ENCODE measurements at places on chromosomes 7 and 10. TPM values are rescaled to one million over a fixed set of nuclear protein-coding genes. Genes with fewer than 3 reads are reported as not detected.

AKR1E2 gene
- 4.6 TPM for total RNA-seq

- peak; percentile 61 for DNase-seq
Measured at GRCh38 chr7:102122026-102122425, 164.6 kb upstream of the SH2B2 start.

GRCh38 chr7:116228241-116228640 lies 17.9 kb downstream of the TES start:
- DNase-seq: peak; percentile 64

DNA sequence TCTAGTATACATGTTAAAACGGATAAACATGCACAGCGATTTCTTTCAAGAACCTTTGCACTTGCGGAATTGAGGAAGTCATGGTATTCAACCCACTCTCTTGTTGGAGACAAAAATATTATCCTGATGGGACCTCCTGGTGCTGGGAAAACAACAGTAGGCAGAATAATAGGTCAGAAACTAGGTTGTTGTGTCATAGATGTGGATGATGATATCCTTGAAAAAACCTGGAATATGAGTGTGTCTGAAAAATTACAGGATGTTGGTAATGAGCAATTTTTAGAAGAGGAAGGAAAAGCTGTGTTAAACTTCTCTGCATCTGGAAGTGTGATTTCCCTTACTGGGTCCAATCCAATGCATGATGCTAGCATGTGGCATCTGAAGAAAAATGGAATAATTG lies 6.9 kb downstream of the THNSL1 start:
- DNase-seq: no peak

DNA sequence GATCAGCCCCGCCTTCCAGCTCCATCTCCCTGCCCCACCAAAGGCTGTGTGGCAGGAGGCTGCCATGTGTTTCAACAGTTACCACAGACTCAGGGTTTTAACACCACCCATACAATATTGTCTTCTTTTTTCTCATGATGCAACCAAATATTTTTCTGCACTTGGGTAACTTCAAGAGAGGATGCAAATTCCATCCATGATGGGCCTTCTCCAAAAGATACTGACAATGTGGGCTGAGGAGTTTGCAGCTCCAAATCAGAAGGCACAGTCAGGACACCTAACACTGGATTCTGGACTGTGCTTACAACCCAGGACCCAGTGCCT lies 347.9 kb downstream of the GRID1 start:
- DNase-seq: no peak

GRCh38 chr10:51251110-51251509 lies 176.8 kb downstream of the PRKG1 start:
- DNase-seq: no peak
